Brain microvascular endothelial cell (primary cell): ENCODE measurements at places on chromosomes 2 and 18.

DNA sequence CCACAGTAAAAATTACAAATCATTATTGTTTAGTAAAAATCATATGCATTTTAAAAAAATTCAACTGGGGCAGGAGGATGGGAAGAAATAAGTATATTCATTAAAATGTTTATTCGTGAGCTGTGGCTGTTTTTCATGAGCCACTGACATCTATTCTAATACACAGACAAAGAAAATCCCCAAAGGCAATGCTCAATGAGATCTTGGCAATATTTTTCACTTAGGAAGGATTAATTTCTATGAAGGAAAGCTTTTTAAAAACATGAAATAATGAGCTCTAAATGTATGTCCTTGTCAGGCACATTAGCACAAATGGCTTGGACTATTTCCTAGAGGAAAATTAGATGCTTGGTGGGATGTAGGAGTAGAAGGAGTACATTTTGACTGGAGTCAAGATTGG lies 262.0 kb upstream of the MMADHC start:
- no peak for DNase-seq

DNA sequence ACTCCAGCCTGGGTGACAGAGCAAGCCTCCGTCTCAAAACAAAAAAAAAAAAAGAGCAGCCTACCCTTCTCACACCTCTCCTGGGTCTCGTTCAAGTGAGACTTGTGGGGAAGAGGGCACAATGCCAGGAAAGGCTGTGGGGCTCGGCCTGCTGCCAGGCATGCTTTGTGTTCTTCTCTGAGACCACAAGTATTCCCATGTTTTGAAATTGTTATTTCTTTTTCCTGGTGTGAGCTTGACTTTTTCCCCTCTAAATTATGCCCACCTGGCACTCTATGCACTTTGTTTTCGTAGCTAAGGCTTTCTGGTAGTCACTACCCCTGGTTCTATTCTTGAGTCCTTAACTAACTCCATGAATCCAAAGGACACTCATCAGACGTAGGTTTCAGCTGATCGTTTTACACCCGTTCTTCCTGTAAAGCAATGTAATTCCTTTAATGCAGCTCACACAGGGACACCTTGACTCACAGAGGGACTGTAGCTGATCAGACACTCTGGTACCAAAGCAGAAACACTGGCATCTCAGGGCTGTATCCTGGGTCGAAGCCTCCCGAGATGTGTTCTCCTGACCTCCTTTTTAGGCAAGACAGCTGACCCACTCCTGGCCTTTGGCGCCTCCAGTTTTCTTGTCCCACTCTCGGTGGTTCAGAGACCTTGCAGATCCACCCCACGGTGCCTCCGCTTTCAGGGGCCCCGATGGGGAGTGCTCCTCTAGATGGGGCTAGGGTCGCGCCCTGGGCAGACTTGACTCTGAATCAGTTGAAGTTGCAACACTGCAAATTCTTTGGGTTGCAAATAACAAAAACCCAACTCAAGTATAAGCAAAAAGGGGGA lies 193.3 kb upstream of the AGAP1 start:
- DNase-seq: peak; percentile 53

- no peak for DNase-seq
Observed at GRCh38 chr2:15867194-15868171, 72.9 kb upstream of the MYCN start.

DNA sequence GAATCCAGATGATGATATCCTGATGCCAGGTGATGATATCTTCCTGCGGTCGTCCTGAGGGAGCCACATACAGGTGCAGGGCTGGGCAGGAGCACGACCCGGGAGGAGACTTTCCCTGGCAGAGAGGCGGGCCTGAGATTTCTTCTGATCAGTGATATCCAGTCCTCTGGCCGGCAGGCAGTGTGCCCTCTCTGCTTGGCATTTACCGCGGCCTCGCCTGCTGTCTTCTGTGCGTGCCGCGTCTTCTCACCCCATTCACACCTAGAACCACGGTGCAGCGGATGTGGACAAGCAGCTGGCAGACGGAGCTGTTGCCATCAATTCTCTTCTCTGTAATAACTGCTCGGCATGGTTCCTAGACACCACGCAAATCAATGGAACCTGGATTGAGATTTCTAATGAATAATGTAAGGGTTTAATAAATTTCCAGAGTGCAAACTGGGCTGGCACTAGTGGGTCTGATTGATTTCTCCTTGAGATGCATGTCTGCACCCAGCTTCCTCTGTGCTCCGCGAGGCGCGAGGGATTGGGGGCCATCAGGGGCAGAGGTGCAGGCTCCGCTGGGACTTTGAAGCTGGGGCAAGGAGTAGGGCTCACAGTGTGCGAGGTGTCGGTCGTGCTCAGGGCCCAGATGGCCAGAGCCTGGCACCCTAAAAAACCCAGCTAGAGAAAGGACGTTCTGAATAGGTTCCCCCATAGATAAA lies 208.9 kb upstream of the HDAC4 start:
- DNase-seq: no peak

DNA sequence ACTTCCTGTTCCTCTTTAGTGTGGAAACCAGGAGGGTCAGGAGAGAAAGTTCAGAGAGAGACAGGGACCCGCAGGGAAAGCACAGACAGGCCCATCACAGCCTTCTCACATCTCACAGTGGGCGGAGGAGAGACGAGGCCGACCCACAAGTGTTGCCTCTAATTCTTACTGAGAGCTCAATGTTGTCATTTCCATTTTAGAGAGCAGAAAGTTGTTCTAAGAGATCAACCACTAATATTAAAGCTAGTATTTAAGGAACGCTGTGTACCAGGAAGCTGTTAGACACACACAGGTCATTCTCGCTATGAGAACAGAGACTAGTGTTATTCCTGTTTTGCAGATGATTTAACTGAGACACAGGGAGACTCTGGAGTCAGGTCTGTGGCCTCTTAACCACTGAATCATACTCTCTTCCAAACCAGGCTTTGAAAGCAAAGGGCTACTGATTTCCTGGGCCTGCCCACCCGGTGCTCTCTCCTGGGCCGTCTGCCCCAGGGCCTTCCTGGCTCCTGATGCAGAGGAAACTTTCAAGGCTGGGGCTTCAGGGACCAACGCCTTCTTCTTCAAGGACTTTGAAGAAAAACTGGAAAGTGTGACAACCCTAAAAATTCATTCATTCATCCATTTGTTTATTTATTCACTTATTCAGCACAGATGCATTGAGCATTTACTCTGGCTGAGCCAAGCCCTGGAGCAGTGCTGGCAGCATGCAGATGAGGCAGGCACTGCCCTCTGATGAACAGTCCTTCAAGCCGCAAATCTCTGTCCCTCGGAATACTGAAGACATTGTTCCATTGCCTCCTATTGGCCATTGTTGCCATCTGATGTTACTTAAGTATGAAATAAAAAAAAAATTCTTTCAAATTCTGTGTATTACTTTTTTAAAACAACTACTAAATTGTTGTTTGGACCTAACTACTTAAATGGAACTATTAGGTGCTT lies 37.2 kb upstream of the BIN1 start:
- DNase-seq: peak; percentile 59

GRCh38 chr2:240141736-240142135 lies 1.3 kb upstream of the OTOS start:
- DNase-seq: no peak

DNA sequence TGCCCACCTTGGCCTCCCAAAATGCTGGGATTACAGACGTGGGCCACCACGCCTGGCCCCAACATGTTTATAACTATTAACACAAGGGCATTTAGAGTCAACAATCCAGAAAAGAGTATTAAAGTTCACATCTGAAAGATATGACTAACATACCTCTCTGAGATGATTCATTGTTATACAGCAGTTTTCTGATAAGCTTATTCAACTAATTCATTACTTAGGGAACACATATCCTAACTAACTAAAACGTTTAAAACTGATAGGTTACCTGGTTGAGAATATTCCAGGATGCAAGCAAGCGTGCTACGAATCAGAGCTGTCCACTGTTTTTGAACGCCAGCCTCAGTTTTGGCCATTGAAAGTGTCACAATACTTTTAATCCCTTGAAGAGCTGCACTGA lies 34.0 kb upstream of the STRN start:
- no peak for DNase-seq

DNA sequence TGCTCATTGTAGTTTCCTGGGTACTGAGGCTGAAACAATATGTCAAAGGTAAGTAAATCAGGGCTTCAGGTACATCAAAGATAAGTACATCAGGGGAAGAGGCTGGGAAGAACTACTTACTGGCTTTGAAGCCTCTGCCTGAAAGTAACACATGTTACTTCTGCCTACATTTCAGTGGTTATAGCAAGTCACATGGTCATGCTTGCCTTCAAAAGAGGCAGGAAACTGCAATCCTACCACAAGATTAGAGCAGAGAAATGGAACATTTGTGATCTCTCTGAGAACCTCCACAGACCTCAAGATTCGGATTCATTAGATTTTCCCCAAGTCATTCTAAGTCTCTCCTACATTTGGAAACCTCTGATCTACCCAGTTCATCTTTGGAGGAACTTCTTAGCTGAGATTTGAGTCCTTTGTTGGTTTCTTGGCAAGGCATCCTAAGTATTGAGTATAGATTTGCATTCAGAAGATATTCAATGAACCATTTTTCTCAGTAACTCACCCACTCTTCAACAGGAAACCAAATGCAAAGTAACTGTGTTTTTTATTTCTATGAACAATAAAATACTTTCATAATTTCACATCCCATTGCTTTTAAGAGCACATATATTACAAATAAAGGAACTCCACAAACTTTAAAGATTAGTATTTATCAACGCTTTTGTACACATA lies 48.5 kb upstream of the CCDC195 start:
- no peak for DNase-seq

DNA sequence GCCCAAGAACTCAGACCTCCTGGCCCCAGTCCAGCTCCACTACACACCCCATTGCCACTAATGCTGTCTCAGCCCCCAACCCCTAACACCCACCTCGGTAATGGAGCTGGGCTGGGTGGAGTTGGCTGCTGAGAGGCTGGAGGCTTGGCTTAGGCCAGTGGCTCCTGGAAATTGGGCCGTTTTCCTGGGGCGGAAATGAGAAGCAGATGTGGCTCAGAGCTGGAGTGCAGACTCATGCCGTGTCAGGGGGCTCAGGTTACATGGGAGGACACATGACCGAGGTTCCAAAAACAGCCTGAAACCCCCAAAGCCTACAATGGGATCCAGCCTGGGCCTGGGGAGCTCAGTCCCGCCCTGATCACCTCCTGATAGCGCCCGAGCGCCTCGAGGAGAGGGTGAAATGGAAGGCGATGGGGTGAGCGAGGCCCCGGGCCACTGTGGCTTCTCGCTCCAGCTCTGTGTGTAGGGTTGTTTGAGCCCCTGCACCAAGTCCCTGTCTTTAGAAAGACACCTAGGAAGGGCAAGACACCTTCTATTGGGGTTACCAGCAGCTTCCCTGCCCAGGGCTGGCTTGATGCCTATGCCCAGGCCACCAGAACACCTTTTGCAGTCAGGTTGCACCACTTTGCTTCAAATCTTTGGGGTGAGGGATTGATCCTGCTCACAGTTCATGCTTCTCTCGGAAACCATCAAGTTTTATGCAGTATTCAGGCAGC lies 175.7 kb upstream of the HAAO start:
- peak; percentile 73 for DNase-seq

DNA sequence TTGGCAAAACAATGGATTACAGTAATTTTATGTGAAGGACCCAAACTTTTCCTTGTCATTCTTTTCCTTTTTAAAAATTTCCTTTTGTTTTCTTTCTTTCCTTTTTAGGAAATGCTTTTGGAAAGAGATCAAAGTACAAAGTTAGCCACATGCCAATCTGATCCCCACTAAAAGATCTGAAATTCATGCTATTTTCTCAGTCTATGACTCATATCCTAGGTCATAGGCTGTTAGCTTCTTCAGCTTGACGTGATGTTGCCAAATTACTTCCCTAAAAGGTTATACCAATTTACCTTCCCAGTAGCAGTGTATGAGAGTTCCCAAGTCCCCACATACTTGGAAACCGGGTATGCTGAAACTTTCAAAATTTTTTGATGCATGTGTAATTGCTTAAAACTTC lies 355.3 kb downstream of the INSIG2 start:
- DNase-seq: peak; percentile 35

DNA sequence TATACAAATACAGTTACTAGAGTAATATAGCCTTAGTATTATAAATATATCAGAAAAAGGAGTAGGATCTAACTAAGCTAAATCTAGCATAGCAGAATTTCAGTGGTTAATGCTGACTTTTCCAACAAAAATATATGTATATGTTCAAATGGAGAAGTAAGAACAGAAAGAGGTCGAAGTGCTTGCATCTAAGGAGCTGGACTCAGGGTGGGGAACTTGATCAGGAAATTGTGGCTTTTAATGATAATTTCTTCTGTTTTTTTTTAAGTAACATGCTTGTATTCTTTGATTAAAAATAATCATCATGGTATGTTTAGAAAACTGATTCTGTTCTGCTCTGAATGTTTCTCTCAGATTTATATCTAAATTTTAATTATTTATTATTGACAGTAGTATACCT lies 327.1 kb downstream of the GALNT13 start:
- no peak for DNase-seq

DNA sequence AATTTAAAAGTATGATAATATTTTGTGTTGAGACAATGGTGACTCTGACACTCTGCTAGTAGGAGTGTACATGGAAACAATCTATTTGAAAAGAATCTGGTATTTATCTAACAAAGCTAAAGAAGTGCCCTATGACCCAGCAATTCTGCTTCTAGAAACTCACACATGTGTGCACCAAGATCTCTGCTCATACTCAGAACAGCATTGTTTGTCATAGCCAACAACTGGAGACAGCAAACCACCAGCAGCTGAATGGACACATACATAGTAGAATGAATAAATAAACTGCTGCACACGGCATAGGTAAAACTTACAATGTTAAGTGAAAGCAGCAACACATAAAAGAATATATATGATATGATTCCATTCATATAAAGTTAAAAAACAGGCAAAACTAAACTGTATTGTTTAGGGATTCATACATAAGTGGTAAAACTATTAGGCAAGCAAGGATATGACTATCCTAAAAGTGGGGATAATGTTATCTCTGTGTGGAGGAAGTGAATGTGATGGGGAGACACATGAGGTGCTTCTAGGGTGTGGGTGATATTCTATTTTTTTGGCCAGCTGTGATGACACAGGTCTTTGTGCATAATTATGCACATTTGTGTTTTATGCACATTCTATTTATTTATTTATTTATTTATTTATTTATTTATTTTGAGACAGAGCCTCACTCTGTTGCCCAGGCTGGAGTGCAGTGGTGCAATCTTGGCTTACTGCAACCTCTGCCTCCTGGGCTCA lies 71.1 kb downstream of the RFTN2 start:
- no peak for DNase-seq

- no peak for DNase-seq
Observed at GRCh38 chr2:9961013-9961412, 9.5 kb downstream of the GRHL1 start.

GRCh38 chr2:120077896-120078295 lies 65.0 kb downstream of the EPB41L5 start:
- no peak for DNase-seq

GRCh38 chr2:218434456-218434855 lies 15.5 kb downstream of the VIL1 start:
- no peak for DNase-seq

DNA sequence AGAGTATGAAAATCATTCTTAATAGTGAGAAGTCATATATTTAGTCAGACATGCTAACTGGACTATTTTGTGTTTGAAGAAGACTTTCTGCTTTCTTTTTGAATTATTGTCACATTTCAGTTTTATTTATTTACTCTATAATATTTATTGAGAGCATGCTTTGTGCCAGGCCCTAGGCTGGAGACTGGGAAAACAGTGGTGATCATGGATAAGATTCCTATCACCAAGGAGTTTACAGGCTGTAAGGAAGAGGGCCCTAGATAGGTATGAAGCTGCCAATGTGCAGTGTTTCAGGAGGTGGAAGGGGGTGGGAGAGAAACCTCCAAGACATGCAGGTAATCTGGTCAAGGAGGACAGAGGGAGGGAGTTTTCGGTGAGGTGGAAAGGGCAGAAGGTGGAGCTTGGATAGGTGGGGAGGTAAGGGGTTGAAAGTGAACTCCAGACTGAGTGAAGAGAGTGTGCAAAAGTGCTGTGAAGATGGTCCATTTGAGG lies 207.5 kb downstream of the ARHGAP15 start:
- DNase-seq: no peak
